ENCODE measurements at places on chromosomes 2 and 18.

DNA sequence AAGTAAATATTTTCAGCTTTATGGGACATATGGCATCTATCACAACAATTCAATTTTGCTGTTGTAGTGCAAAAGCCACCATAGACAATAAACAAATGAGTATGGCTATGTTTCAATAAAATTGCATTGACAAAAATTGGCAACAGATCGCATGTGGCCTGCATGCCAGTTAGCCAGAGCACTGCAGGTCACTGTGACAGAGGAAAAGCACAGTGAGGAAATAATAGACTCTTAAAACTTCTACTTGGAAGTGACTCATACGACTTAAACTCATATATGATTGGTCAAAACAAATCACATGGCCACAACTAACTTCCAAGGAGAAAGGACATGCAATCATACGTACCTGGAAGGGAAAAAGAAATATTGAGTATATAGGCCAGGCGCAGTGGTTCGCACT lies 44.4 kb downstream of the EXOC6B start:
- no peak for DNase-seq

GRCh38 chr2:17911491-17912260 lies 33.2 kb downstream of the KCNS3 start:
- no peak for DNase-seq

- DNase-seq: no peak
Observed at GRCh38 chr2:118970396-118971135, 28.6 kb downstream of the MARCO start.

- no peak for DNase-seq
Observed at GRCh38 chr2:124911560-124911959, 886.5 kb downstream of the CNTNAP5 start.

GRCh38 chr2:120452131-120452530 lies 106.2 kb downstream of the INHBB start:
- DNase-seq: no peak

DNA sequence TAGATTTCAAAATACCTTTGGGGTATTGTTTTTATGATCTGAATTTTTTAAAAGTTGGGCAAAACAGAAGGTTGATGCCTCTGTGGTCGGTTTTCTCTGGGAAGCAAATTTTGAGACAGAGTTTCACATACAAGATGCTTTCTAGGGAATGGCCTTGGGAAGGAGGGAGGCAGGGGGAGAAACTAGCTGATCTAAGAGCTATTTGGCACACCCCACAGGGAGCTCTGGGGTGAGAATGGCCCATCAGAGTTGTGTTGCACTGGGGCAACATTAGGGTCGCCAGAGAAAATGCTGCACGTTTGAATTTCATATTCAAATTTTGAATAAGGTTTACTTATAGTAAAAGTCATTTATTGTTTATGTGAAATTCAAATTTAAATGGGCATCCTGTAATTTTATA lies 11.9 kb upstream of the ADAM23 start:
- no peak for DNase-seq

- DNase-seq: no peak
Observed at GRCh38 chr18:56902653-56903052, 244.2 kb upstream of the BOD1L2 start.

- no peak for DNase-seq
Observed at GRCh38 chr2:71634567-71634966, 181.2 kb downstream of the DYSF start.
